Upper lobe of right lung (tissue), 1 donor: ENCODE measurements at places on chromosomes 3 and 15.

DNA sequence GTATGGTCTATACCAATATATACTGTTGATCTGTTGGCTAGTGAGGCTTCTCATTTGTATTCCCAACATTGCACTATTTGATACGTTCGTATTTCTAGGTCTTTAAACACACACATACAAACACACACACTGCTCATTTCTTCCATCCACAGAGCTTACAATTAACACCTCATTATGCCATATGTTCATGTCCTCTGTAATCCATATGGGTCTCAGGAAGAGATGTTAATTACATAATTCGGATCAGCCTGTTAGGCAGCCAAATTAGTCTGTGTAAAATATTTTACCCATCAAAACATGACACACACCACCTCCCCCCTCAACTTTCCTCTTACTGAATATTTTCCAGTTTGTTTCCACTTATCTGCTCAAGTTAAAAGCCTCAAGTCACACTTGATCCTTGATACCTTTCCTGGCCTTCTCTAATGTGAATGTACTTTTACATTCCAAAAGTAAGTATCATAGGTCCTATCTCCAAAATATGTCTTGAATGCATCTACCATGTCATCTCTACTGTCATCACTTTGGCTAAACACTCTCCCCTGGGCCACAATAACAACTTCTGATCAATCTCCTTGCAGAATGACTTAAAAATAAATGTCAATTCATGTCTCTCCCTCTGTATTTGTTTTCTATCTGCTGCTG, 28.2 kb downstream of the EOGT start:
- DNase-seq: no peak

GRCh38 chr15:85137489-85138168, 156.0 kb downstream of the PDE8A start:
- no peak for DNase-seq

DNA sequence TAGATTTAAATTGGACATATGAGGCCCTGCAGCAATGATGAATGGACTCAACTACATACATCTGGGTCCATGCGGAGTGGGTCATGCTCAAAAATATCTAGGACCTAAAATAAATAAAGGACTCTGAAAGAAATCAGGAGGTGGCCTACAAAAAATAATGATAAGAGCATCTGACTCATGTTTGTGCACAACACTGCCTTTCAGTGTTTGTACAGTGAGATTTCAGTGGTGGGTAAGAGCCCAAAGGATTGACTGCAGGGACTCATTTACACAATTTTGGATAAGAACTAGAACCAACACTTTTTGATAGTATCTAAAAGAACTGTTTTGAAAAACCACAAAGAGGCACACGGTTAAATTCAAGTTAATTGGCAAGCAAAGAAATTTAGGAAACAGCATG, 285.5 kb downstream of the SLC9A9 start:
- no peak for DNase-seq

DNA sequence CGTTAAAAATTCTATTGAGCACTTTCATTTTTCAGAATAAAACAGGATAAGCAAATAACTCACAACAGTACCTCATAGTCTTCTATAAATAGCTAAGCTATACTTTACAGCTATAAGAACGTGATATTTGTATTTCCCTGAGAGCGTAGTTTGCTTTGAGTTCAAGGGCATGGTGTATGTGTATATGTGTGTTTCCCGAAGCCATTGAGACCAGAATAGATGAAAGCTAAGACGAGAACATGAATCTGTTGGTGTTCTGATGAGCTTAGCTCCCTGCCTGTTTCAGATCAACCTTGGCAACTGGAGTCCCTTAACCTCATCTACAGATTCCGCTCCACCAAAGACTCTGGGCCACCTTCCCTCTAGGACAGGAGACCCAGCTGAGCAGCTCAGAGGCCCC, 59.5 kb upstream of the MCF2L2 start:
- no peak for DNase-seq

- DNase-seq: no peak
Observed at GRCh38 chr3:20683910-20684309, 497.9 kb upstream of the SGO1 start.
